Astrocyte of the spinal cord (primary cell): ENCODE measurements at places on chromosomes 6 and 20.

DNA sequence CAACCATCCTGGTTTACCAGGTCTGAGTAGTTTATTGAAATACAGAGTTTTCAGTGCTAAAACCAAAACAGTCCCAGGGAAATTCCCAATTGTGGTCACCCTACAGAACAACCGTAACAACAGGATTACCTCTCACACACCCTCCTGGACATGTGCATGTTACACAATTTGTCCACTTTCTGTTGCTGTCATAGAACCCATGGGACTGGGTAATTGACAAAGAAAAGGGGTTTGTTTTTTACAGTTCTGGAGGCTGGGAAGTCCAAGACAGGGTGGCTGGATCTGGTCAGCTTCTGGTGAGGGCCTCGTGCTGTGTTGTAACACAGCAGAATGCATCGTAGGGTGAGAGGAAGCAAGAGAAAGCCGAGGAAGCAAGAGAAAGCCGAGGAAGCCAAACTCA lies 9.1 kb upstream of the ADA start:
- DNase-seq, result no peak

DNA sequence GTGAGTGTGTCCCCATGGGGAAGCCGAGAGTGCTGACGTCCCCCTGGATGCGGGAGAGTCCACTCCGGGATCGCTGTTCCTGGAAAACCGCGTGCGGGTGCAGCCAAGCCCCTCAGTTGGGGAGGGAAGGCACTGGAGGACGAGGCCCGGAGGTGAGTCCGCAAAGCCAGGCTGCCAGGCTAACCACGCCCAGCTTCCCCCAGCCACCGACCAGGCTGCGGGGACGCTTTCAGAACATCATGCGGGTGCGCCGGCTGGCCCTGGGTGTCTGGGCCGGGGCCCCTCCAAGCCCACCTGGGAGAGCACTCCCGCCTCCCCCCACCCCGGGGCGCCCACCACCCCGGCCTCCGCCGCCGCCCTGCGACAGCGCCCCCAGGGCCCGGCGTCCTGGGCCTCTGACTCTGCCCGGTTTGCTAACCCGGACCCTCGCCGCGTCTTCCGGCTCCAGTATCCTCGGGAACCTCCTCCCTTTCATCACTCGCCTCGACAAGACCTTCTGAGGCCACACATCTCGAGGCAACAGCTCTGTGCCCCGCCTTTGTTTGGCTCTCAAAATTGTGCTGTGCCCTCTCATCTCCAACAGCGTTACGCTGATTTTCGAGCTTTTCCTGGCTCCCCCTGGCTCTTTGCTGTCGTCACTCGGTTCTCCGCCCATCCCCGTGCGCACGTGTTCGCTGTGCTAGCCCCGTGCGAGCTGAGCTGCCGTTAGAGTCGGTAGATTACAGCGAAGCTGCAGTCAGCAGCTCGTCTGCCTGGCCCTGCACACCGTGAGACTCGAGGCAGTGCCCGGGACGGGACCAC lies 47.1 kb upstream of the ENTPD6 start:
- peak; percentile 37 for DNase-seq

- DNase-seq, result no peak
These were observed 202.0 kb downstream of the RNGTT start for GRCh38 chr6:88761237-88762031.

- no peak for DNase-seq
These were observed 9.9 kb upstream of the RPS6KA2 start for GRCh38 chr6:166636934-166637333.

DNA sequence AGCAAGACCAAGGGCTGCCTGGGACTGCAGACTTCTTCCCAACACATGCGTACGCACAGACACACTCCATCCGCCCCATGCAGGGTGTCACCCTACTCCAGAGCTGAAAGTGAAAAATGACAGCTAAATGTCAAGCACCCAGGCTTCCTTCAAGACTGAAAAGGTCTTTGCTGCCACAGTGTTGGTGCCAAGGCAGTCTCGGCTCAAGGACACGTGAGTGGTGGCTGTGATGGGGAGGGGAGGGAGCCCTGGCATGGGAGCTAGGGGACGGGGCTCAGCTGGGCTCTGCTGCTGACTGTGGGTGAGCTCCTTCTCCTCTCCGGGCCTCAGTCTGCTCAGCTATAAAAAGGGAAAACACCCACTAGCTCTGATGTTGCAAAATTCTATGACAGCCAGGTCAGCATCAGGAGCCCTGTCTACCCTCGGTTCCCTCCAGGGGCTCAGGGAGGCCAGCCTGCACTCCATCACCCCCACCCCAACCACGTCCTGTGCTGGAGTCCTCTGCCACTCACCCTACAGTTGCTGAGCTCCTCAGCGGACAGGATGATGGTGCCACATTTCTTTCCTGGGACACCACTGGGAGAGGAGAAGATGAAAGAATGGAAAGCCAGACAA lies 47.6 kb downstream of the CPNE5 start:
- DNase-seq, result no peak

- peak; percentile 55 for DNase-seq
These were observed 2.7 kb upstream of the DTD1 start for GRCh38 chr20:18585134-18585533.

- peak; percentile 55 for DNase-seq
These were observed 161.4 kb upstream of the KCNG1 start for GRCh38 chr20:51184289-51184688.

DNA sequence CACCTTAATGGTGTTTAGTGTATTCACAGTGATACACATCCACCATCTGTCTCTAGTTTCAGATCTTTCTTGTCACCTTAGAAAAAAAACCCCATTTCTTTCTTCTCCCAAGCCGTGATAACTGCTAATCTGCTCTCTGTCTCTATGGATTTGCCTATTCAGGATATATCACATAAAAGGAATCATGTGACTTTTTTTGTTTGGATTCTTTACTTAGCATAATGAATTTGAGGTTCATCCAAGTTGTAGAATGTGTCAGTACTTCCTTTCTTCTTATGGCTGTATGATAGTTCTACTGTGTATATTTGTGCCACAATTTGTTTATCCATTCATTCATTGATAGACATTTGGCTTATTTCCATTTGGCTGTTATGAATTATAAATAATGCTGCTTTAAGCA lies 57.1 kb downstream of the ITCH start:
- no peak for DNase-seq

DNA sequence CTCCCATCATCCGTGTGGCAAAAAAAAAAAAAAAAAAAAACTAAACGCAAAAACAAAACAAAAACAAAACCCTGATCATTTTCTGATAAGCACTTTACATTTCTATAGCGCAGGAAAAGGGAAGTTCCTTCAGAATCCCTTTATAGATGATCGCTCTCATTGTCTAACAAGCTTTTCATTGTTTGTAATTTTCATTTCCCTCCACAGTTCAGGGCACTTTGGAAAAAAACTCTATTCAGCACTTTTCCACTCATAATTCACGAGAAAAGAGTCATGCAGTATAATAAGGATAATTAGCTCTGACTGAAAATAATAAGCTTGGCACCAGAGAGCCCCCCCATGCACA lies 89.4 kb upstream of the ATXN1 start:
- no peak for DNase-seq

DNA sequence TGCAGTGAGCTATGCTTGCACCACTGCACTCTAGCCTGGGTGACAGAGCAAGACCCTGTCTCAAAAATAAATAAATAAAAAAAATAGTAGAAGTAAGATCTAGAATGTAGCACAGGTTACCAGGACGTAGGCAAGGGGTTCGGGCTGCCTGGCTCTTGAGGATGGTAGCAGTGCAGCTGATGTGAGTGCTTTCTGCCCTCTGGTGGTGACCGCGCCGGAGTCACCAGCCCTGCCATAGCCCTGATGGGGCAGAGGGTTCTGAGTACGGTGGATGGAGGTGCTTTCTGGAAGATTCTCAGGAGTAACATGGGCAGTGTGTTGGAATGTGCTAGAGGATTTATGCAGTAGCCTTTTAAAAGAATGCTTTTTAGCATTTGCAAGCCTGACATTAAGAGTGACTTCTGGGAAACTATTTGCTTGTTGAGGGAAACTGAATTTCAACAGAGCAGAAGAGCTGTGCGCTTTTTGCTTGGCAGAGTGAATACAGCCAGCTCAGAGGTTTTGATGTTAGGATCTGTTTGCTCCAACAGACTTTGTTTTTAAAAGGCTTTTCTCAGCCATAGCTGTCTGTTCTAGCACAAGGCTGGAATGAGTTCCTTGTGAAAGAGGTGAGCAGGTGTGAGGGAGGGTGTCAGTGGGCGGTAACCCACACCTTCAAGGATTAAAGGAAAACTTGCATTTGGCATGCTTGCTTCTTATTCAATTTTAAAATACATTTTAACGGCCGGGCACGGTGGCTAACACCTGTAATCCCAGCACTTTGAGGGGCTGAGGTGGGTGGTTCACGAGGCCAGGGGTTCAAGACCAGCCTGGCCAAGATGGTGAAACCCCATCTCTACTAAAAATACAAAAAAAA lies 65.9 kb downstream of the PTPN1 start:
- peak; percentile 54 for DNase-seq

- no peak for DNase-seq
These were observed 73.6 kb downstream of the RNF182 start for GRCh38 chr6:13998356-13998755.

GRCh38 chr6:18343741-18344140 lies 43.4 kb upstream of the RNF144B start:
- DNase-seq, result peak; percentile 79

GRCh38 chr20:47352332-47353238 lies 3.9 kb downstream of the ZMYND8 start:
- peak; percentile 74 for DNase-seq

DNA sequence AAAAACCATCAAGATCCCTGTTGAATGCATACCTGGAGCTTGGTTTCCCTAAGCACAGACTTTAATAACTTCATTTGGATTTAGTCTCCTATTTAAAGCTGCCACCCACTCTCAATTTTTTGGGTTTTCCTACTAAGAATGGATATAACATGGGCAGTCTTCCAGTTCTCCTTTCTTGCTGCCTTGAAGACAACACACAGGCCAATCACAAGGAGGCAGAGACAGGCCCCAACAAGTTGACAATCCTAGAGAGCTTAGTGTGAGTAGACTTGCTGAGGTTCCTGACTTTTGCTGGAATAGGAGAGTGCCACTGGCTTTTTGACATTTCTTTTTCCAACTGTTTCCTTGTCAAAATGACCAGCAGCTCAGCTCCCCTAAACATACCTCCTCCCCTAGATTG lies 112.3 kb upstream of the ESR1 start:
- DNase-seq, result no peak

DNA sequence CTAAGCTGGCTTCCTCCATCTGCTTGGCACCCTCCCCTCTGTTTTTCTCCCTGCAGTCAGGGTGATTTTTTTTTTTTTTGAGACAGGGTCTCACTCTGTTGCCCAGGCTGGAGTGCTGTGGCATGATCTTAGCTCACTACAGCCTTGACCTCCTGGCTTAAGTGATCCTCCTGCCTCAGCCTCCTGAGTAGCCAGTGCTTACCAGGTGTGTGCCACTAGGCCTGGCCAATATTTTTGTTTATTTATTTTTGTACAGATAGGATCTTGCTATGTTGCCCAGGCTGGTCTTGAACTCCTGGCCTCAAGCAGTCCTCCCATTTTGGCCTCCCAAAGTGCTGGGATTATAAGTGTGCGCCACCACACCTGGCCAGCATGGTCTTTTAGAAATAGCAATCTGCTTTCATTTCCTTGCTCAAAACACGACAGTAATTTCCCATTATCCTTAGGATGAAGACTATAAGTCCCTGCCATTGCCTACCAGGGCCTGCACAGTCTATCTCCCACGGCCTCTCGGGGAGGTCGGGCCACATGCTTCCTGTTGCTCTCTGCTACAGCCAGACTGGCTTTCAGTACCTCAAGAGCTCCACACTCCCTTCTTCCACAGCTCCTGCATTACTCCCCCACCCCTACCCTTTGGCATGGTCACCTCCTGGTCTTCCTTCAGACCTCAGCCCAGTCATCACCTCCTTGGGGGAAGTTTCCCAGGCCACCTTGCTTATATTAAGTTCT lies 11.1 kb upstream of the CD164 start:
- no peak for DNase-seq

- no peak for DNase-seq
These were observed 55.9 kb upstream of the C20orf144 start for GRCh38 chr20:33606118-33606771.

DNA sequence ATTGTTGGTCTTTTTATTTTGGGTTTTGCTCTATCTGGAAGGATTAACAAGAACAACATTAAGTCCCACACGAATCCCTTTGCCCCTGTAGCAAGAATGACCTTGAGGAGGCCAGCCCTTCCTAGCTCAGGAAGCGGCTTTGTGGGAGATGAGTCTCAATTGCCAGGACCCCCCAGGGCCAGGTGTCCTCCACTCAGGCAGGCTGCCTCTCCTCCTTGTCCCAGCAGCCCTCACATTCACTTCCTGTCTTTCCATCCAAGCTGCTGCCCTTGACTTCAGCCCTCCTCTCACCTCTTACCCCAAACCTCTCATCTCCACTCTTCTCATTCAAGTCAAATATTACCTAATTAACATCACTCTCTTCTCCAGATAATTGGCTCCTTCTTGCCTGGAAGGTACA lies 22.6 kb upstream of the SYNDIG1 start:
- no peak for DNase-seq

DNA sequence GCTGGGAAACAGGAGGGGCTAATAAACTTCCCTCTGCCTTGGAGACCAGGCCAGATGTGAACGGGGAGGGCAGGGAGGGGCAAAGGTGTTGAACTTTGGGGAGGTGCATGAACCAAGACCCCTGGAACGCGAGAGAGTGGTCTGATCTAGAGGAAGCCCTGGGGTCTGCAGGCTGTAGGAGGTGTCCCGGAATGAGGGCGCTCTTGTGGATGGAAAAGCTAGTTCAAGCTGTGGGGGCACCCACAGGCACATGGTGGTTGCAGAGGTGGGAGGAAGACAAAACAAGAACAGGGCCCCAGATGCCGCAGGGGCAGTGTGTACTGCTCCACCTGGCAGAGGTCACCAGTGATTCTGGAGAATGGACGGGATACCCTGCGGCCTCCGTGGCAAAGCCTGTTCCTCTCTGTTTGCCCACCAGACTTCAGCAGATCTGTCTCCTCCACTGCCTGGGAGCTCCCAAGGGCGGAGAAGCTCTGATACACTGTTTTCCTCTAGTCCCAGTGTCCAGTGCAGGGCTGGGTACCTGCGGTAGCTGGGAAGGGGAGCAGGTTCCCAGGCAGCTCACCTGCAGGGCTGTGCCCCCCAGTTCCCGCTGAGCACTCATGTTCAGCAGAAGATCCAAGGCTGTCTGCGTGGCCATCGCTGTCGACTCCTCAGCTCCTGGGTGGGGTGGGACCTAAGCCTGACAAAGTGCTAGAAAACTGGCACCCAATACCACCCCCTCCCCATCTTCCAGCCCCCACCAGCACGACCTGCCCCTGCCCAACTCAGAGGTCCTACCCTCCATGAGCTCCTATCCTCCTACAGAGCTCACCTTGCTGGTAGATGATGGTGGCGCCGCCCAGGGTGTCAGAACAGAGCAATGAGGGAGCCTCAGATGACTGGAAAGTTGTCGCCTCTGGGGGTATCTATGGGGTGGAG lies 14.7 kb downstream of the ZNF335 start:
- DNase-seq, result no peak

GRCh38 chr20:57435105-57435497 lies 43.9 kb downstream of the RBM38 start:
- DNase-seq, result no peak

- DNase-seq, result peak; percentile 18
These were observed 167.5 kb upstream of the PLCB4 start for GRCh38 chr20:8901237-8902025.

- no peak for DNase-seq
These were observed 8.7 kb downstream of the UBR2 start for GRCh38 chr6:42572523-42572922.

GRCh38 chr6:23073821-23074220 lies 504.5 kb downstream of the HDGFL1 start:
- peak; percentile 30 for DNase-seq

- DNase-seq, result peak; percentile 96
These were observed at the start of gene SMIM29 for GRCh38 chr6:34248727-34249468. Gene SMIM29, minus strand, starts transcription at chr6:34249006. Its CDS starts 1,215 bp downstream, at chr6:34247791.

- peak; percentile 47 for DNase-seq
These were observed 11.5 kb upstream of the NFATC2 start for GRCh38 chr20:51553897-51554486.

GRCh38 chr6:31114541-31114878 lies at the start of gene PSORS1C1:
Gene PSORS1C1, plus strand, starts transcription at chr6:31114800. Its CDS starts 14,833 bp downstream, at chr6:31129633.
- peak; percentile 96 for DNase-seq
